ENCODE measurements at places on chromosomes 1 and 21.

DNA sequence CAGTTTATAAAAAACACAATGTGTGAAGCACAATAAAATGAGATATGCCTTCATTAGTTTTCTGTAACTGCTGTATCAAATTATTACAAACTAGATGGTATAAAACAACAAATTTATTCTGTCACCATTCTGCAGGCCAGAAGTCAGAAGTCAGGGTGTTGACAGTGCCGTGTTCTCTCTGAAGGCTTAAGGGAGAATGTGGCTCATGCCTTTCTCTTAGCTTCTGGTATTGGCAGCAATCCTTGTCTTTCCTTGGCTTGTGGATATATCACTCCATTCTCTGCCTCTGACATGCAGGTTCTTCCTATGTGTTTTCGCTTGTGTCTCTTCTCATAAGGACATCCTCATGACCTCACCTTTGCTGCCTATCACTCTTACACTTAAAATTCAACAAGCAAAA, 10.1 kb downstream of the NEK7 start:
- no peak for DNase-seq

DNA sequence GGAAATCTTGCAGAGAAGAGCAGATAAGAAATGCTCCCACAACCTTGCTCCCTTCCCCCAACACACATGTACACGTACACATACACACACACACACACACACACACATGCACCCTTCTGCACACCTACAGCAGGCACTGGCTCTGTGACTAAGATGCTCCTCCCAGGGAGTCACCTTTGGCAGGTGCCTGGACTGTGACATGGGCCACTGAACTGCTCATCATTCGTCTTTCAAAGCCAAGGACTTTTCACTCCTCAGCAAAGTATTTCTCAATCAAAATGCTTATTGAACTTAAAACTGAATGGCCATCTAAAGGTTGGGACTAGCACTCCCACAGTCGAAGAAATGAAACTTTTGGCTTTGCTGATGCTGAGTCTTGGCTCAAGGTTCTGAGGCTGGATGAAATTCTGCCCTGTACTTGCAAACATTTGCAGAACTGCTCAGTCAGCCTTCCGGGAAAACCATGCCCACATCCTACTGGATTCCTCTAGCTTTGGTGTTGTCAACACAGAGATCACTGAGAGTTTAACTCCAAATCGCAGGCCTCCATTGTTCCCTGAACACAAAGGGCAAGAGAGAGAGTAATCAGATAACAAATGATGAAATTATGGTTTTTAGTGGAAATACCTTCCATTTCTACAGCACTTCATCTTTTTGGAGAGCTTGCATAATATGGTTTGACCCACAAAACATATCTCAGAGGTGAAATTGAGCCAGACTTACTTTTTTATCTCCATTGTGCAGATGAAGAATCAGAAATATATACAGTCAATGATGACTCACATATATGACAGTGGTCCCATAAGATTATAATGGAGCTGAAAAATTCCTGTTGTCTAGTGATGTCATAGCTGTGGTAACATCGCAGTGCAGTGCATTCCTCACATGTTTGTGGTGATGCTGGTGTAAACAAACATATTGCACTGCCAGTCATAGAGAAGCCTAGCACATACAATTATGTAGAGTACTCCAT, 72.4 kb upstream of the BCAR3 start:
- peak; percentile 80 for DNase-seq

- DNase-seq, result peak; percentile 64
These were observed 14.3 kb upstream of the SPEN start for GRCh38 chr1:15833069-15833679.

DNA sequence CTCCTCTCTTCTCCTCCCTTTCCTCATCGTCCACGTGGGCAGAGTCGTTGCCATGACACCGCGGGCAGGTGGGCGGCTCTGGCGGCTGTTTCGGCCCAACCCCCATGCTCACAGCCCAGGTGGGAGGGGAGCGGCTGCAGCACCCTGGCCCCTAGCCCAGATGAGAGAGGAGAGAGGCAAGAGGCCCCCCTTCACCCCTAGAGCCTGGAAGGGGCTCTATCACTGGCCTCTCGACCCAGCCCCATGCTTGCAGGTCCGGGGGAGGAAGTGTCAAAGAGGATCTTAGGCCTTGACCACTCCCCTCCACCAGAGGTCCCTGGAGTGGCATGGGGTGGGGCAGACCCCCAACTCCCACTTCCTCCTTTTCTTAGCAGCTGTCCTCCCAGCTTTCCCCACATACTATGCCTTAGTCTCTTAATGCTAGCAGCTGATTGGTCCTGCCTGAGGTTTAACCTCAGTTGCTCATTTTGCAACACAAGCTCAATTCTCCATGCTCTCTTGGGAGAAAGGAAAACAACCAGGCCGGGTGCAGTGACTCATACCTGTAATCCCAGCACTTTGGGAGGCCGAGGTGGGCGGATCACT, 10.4 kb downstream of the DLGAP3 start:
- no peak for DNase-seq

DNA sequence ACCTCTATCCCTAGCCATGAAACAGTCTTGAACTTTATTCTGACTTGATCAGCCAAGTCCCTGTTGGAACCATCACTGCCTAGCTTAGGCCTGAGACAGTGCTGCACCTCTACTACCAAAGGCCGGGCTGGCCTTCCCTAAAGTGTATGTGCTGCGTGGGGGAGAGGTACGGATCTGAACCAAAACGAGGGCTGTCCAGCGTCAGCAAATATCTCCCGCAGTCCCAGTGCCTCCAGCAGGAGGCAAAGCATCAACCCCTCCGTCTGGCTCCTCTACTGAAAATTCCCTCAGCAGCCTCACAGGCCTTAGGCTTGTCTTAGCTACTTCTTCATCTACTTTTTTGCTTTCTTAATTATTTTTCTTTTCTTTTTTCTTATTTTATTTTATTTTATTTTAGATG, 33.3 kb upstream of the KIF26B start:
- DNase-seq, result no peak

DNA sequence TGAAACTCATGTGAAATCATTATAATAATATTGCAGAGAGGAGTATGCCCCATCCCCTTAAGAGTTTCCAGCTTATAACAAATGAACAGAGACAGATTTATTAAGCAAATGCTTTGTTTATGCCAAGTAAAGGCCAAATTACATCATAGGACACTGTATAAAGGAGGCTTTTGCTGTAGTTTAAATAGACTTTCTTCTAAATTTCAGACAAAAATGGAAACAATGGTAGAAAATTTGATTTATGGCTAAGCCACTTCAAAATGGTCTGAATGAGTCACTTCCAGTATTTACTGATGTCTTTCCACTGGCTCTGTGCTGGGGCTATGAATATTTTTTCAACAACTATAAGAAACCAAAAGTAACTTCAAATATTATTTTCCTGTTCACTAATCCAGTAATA, 81.1 kb upstream of the ST6GALNAC5 start:
- no peak for DNase-seq

GRCh38 chr1:208737922-208738321, 493.7 kb upstream of the PLXNA2 start:
- DNase-seq, result no peak

DNA sequence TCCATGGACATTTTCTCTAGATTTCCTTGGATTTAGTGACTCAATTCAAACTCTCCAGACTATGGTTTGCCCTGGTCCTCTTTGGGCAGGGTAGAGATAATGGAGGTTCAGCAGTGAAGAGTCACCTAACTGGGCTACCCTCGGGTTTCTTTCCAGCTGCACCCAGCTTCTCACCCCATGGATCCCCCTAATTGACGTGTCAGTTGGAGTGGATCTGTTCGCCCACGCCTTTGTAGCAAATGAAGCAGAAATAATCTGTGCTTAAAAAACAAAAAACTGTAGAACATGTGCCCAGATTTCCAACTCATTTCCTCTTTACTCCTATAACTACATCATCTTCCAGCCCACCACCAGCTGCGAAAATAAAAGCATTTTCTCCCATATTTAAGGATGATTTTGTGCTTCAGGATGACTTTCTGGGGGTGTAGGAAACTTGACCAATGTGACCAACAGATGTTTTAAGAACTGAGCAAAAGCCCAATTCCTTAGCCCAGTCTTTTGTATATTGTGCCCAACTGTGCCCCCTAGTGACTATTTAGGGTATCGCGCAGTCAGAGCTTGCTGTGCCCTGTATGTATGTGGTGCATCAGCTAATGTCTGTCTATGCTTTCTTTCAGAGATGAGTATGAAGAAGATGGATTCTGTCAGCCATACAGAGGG, 66.5 kb upstream of the UBE2U start:
- DNase-seq, result peak; percentile 93

- peak; percentile 98 for DNase-seq
These were observed 20.8 kb upstream of the MACF1 start for GRCh38 chr1:39183503-39184353.

Data from PC-3 (cell line).